ENCODE measurements at places on chromosomes 6 and 20. TPM values are rescaled to one million over a fixed set of nuclear protein-coding genes. Genes with fewer than 3 reads are reported as not detected.

The ASIP gene
- total RNA-seq = not detected

The C20orf96 gene
- total RNA-seq = 11.1 TPM

The MYBL2 gene
- total RNA-seq = 0.98 TPM

The LY6G6F gene
- total RNA-seq = not detected

The ULBP2 gene
- total RNA-seq = 4.4 TPM

The GJA10 gene
- not detected for total RNA-seq

The LY6G6C gene
- 0.25 TPM for total RNA-seq

The DLL1 gene
- total RNA-seq = 9.1 TPM

The SGK2 gene
- total RNA-seq = 0.74 TPM

The GTSF1L gene
- total RNA-seq = not detected

The GLYATL3 gene
- not detected for total RNA-seq

The CLDN20 gene
- total RNA-seq = not detected

The MYO6 gene
- total RNA-seq = 20.9 TPM

The SNRPB gene
- total RNA-seq = 35.4 TPM

The SCRT2 gene
- total RNA-seq = 4.7 TPM

The C20orf204 gene
- total RNA-seq = 1.2 TPM

The C6orf136 gene
- total RNA-seq = 11.6 TPM

The CTCFL gene
- total RNA-seq = not detected

The TNFAIP3 gene
- 1.7 TPM for total RNA-seq

The ZMYND8 gene
- total RNA-seq = 32.2 TPM

The PI16 gene
- 0.25 TPM for total RNA-seq

The PLG gene
- not detected for total RNA-seq

The C6orf58 gene
- 0.25 TPM for total RNA-seq

The FNDC11 gene
- 4.4 TPM for total RNA-seq

The LY6G5C gene
- total RNA-seq = 1.2 TPM

The RIMS4 gene
- total RNA-seq = 46.0 TPM

The SLPI gene
- not detected for total RNA-seq

The ANKRD66 gene
- total RNA-seq = 0.25 TPM

The TBP gene
- 10.1 TPM for total RNA-seq

The CENPQ gene
- total RNA-seq = 5.2 TPM

The OR2H1 gene
- not detected for total RNA-seq

The MUC21 gene
- not detected for total RNA-seq

All from temporal lobe (tissue), 4 donors.